ENCODE measurements at places on chromosomes 1 and 21. TPM values are rescaled to one million over a fixed set of nuclear protein-coding genes. Genes with fewer than 3 reads are reported as not detected.

TNFSF4 gene
- total RNA-seq: 36.0 TPM

TFF2 gene
- total RNA-seq: not detected

RHD gene
- total RNA-seq: not detected

AVPR1B gene
- not detected for total RNA-seq

FAM72D gene
- total RNA-seq: 0.97 TPM

PYHIN1 gene
- total RNA-seq: not detected

PROX1 gene
- 0.32 TPM for total RNA-seq

SAMD11 gene
- under 0.01 TPM for total RNA-seq

PDPN gene
- total RNA-seq: not detected

SLC9C2 gene
- not detected for total RNA-seq

ANGEL2 gene
- 49.5 TPM for total RNA-seq

THEM5 gene
- total RNA-seq: not detected

CLCNKA gene
- not detected for total RNA-seq

HSD3B2 gene
- total RNA-seq: not detected

CCDC24 gene
- total RNA-seq: 1.9 TPM

CA6 gene
- not detected for total RNA-seq

LRRC38 gene
- not detected for total RNA-seq

CFAP107 gene
- not detected for total RNA-seq

TACSTD2 gene
- 0.65 TPM for total RNA-seq

ELAPOR1 gene
- 0.32 TPM for total RNA-seq

NUDC gene
- total RNA-seq: 48.3 TPM

AIM2 gene
- not detected for total RNA-seq

EVA1B gene
- total RNA-seq: 275 TPM

ORC1 gene
- 4.9 TPM for total RNA-seq

SHISA4 gene
- 13.0 TPM for total RNA-seq

AADACL4 gene
- total RNA-seq: not detected

RFX5 gene
- total RNA-seq: 44.8 TPM

Data from epithelial cell of umbilical artery (primary cell).